ENCODE measurements at places on chromosomes 12 and 14. TPM values are rescaled to one million over a fixed set of nuclear protein-coding genes. Genes with fewer than 3 reads are reported as not detected.

PPFIA2 gene
- total RNA-seq, result not detected

TMPRSS12 gene
- total RNA-seq, result not detected

NPFF gene
- not detected for total RNA-seq

TRHDE gene
- not detected for total RNA-seq

BMP4 gene
- total RNA-seq, result not detected

MBD6 gene
- 43.6 TPM for total RNA-seq

OR6C2 gene
- not detected for total RNA-seq

HELB gene
- total RNA-seq, result 21.0 TPM

ADAMTS20 gene
- total RNA-seq, result not detected

STON2 gene
- 0.05 TPM for total RNA-seq

FSCB gene
- total RNA-seq, result not detected

Data from activated CD4-positive, alpha-beta T cell treated with anti-CD3 and anti-CD28 coated beads for 36 hours (primary cell).